ENCODE measurements at places on chromosomes 12 and 14. TPM values are rescaled to one million over a fixed set of nuclear protein-coding genes. Genes with fewer than 3 reads are reported as not detected.

Gene RSRC2
- 72.4 TPM for total RNA-seq

Gene SAMD4A
- 20.9 TPM for total RNA-seq

Gene LRFN5
- total RNA-seq = 1.4 TPM

Gene BATF
- 0.94 TPM for total RNA-seq

Gene GPR33
- total RNA-seq = not detected

Gene IRAK3
- total RNA-seq = 1.9 TPM

Gene C12orf56
- total RNA-seq = 0.29 TPM

Gene CIT
- 28.1 TPM for total RNA-seq

Gene VASH1
- 2.9 TPM for total RNA-seq

Gene MORN3
- not detected for total RNA-seq
